ENCODE measurements at places on chromosomes 4 and X.

DNA sequence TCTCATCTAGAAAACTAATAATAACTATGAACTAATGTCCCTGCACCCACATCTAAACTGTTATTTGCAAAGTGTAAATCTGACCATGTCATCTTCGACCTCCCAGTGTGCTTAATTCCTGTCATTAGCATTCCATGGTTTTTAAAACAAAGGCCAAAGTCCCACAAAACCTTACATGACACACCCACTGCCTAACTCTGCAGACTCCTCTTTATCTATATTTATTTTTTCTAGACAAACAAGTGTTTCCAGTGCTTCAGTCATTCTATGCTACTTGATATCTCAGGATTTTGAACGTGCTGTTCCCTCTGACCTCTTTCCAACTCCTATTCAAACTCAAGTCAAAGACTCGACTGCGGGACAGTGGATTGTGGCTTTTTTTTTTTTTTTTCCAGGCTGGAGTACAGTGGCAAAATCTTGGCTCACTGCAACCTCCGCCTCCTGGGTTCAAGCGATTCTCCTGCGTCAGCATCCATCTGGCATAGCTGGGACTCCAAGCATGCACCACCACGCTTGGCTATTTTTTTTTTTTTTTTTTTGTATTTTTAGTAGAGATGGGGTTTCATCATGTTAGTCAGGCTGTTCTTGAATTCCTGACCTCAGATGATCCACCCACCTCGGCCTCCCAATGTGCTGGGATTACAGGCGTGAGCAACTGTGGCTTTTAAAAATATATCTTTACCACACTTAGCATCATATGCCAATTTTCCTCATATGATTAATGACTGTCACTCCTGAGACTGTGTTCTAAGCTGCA is 1511.0 kb downstream of the ARAP2 start:
- DNase-seq = no peak

DNA sequence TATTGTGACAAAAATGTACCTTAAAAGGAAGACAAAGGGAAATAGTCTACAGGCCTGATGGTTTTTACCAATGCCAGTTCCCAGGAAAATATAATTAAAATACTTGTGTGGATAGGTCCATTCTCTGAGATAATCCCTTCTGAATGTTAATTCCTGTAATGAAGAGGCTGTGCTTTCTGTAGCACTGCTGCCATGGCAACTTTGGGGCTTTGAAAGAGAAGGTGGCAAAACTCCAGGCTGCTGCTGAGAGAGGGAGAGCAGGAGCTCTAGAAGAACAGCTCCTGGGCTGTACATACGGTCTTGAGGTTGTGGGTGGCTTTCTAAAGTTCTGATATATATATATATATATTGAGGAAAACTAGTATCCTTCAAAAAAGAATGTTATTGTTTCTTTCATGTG is 125.4 kb downstream of the PDLIM5 start:
- no peak for DNase-seq

- DNase-seq = no peak
Measured at GRCh38 chr4:1711571-1712215, 426 bp downstream of the SLBP start.

DNA sequence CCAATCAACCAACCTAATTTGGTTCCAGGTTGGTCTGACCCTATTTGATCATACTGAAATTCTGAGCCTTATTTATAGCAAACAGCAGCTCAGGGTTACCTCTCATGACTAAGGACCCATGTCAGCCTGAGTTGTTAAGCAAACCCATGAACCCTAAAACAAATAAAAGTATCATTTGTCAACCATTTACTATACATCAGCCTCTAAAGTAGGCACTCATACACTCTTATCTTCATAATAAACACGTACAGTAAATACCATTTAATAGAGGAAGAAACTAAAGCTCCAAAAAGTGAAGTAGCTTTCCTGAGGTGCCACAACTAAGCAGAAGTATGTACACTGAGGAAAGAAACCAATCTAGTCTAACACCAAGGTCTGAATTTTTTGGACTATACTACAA is 25.2 kb downstream of the MANBA start:
- DNase-seq = no peak

- DNase-seq = no peak
Measured at GRCh38 chrX:155061760-155062159, 9.2 kb downstream of the CMC4 start.

DNA sequence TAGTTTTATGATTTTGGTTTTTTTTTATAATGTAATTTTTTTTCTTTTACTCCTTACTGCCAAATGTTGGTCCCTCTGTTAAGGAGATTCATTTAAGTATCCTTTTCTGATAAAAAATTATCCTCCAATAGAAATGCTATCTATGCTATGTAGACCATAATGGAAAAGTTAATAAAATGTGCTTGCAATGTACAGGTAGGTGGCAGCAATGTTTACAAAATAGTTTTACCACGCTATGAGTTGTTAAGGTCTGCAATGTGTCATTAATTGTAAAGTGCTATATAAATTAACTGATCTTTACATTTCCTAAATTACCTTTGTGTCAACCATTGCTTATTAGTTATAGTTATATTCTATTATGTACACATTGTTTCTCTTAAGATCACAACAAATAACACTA is 3.8 kb upstream of the CENPC start:
- DNase-seq = no peak

DNA sequence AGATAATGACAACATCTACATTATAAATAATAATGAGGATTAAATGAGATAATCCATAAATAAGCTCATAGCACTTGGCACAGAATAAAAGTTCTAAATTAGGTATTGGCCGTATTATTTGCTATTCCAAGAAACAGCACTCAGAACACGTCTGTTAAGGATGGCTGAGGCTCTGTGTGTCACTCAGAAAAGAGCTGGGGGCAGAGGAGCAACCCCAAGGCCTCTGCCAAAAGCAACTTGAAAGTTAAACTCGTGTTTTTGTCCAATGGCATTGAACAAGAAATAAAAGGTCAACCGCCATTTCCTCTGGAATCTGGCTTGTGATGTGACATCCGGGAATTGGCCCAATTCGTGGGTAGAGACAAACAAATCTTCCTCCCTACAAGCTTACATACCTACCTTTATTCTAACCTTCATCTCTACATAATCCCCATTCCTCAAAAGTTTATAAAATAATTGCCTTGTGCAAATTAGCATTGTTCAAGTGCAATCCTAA is 42.3 kb upstream of the FAM241A start:
- DNase-seq = no peak

DNA sequence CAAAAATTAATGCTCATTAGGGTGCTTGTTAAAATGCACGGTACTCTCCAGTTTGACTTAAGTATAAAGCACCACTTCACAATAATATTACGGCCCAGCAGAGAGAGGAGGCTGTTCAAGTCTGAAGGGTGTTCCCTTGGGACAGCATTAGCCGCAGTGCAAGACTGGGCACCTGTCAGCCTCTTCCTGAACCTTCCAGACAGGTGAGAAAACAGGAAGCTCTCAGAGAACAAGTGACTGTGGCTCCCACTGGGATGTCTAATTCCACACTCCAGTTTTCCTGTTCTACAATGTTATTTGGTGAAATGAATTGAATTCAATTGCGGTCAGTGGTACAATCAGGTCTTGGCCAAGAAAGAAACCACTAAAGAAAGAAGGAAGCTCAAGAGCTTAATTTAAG is 414.4 kb downstream of the SMARCA1 start:
- DNase-seq = no peak

DNA sequence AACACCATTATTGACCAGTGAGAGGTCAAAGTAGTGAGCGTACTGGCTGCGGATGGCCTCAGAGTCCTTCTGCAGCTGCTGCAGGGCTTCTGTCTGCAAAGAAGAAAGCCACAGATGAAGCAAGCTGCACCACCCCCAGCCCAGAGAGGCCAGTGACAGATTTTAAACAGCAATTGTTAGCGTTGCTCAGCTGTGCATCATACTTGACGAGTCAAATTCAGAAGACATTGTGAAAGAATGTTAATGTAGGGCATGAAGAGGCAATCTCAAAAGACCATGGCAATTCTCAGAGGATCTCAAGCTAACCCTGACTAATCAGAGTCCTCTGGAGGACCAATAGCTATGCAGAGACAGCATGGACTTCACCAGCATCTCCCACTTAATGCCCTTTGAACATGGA is 16.6 kb downstream of the DKC1 start:
- no peak for DNase-seq

GRCh38 chrX:140425712-140426395 is 79.0 kb downstream of the SOX3 start:
- DNase-seq = no peak

- DNase-seq = no peak
Measured at GRCh38 chr4:677431-678293, 3.3 kb downstream of the MYL5 start.

DNA sequence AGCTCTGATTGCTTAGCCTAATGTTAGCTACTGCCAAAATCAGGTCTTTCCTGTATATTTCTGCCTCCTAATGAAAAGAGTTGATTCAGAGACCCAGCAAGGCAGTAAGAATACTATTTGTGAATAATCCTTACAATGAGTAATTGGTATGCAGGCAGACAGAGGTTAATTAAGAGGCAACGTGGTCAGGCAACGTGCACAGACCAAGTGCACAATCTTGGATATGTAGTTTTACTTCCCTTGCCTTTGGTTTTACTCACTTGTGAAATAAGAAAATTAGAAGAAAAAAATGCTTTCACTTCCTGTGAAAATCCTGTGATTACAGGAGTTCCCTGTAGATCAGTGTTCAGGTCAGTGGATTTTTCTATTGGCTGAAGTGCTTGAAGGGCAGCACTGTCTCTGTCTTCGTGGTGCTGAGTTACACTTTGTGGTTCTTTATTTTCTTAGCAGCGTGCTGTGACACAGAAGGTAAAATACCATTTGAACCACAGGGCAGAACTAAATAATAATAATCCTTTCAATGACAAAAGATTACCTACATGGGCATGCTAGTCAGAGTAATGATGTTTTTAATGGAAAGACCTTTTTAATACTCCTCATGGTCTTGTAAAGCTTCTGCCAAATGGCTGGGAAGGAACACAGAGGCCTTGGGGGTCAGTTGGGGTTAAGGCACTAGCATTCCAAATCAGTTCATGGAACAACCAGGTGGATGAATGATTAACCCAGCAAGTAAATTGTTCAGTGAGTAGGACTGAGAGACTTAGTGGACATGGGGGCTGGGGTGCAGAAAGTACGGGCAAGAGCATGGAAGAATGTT is 430.9 kb downstream of the MAPK10 start:
- DNase-seq = no peak

GRCh38 chr4:39947417-39947816 is 30.3 kb downstream of the PDS5A start:
- DNase-seq = no peak

- DNase-seq = no peak
Measured at GRCh38 chr4:1722551-1723118, 1.3 kb downstream of the TACC3 start.

- no peak for DNase-seq
Measured at GRCh38 chrX:110087485-110088356, 84.8 kb downstream of the TMEM164 start.

GRCh38 chr4:54423066-54423465 is 194.0 kb downstream of the PDGFRA start:
- no peak for DNase-seq

- DNase-seq = no peak
Measured at GRCh38 chr4:162853788-162854187, 312.9 kb downstream of the NAF1 start.

DNA sequence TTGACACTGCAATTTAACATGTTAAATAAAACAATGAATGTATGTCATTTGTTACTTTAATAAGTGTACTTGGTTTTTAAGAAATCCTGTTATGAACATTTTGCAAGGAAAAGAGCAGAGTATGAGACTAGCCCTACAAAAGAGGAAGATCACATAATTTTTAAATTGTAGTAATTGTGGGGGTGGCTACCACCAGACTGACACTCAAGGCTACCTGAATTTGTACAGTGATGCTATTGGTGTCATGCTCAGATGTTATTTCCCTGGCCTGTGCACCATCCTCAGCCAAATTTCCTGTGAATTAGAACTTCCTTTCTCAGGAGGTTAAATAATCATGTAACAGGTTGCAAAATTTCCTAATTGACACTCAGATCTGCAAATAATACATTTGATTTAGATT is 157.5 kb downstream of the BANK1 start:
- no peak for DNase-seq

DNA sequence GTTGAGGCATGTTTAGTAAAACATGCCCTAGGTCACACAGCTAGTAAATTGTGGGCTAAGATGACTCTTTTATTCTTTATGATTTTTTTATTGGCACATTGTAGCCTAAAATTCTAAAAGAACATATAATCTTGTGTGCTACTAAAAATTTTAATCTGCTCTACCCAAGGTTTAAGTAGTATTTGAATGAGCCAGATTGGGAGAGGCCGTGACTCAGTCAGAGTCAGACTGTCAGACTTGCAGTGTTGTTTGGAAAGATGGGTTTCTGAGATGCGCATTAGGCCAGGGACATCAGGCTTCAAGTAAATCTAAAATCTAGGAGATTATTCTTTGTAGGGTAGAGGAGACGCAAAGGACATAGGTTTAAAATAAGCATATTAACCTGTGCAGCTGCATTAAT is 30.7 kb upstream of the TMPRSS11E start:
- DNase-seq = no peak

GRCh38 chrX:151153086-151153485 is 23.3 kb upstream of the GPR50 start:
- no peak for DNase-seq

DNA sequence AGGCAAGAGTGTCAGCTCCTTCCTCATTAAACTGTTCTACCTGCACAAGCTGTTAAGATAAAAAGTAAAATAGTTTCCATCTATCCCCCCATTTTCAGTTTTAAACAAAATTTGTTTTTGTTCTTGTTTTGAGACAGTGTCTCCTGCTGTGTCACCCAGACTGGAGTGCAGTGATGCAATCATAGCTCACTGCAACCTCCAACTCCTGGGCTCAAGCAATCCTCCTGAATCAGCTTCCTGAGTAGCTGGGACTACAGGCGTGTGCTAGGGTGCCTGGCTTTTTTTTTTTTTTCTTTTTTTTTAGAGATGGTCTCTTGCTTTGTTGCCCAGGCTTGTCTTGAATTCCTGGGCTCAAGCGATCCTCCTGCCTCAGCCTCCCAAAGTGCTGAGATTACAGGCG is 105.4 kb downstream of the HS6ST2 start:
- no peak for DNase-seq

DNA sequence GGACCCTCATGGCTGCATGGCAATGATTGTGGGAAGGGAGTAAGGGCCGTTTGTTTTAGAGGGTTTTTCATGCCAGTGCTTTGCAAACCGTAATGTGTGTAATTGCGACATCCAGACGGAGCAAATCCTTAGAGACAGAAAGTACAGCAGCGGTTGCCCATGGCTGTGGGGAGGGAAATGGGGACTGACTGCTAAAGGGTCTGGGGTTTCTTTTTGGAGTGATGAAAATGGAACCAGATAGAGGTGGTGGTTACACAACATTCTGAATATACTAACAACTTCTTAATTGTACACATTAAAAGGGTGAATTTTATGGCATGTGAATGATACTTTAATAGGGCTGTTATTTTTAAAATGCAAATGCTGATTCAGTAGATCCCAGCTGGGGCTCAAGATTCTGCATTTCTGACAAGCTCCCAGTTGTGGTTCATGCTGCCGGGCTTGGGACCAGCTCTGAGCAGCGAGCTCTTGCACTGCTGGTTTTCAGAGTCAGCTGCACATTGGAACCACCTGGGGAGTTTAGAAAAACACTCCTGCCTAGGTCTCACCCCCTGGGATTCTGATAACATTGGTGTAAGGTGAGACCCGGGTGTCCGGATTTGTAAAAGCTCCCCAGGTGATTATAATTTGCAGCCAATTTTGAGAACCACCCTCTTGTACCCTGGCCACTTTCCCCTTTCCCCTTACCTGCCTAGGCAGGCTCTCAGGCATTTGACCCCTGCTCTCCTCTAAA is 47.7 kb downstream of the PRPS1 start:
- no peak for DNase-seq

GRCh38 chrX:68462197-68462596 is 28.9 kb upstream of the OPHN1 start:
- no peak for DNase-seq

Measured in T-helper 1 cell (primary cell).